ENCODE measurements at places on chromosomes 5 and 9.

- peak; percentile 17 for DNase-seq
These were observed 15.1 kb upstream of the LCP2 start for GRCh38 chr5:170312666-170313065.

DNA sequence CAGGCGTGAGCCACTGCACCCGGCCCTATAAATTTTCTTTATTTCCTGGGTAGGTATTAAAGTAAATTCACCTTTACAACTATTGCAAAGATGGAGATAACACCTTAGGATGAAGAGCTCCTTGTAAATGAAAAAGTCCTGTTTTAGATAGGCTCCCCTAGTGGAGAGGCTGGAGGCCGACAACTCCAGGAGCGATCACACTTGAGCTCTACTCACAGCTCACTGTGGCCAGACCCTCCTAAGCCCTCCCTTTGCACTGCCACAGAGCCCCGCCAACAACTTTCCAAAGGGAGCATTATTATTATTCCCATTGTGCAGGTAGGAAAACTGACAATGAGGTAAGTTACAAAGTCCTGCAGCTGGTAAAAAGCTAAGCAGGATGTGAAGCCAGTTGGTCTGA, 139.1 kb upstream of the ERCC6L2 start:
- DNase-seq, result no peak

DNA sequence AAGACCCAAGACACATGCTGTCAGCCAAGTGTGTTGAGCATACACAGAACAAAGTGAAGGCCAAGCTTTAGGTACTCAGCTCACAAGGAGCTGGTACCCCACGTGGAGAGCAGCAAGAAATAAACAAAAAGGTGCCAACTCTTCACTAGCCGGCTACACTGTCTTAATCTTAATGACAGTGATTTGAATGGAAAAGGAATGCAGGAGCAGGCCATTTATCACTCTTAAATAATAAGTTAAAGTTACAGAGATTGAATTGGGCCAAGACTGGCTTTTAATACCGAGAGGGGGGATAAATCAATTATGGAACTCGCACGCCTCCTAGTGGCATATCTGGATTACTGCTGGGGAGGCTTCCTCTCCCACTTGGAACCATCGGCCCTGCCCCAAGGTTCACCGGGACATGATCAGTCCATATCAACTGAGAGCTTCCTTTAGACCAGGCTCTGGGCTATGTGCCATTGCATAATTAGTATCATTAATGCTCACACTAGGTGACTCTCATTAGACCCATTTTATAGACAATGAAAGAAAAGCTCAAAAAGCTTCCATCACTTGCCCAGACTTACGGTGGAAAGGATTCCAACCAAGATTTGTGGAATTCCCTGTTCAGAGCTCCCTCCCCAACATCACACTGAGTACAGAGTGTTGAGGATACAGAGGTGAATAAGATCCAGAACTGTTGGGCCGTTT, 94.0 kb downstream of the ACTL7B start:
- DNase-seq, result peak; percentile 56

- DNase-seq, result no peak
These were observed 697.4 kb upstream of the WWC1 start for GRCh38 chr5:167594061-167594435.

DNA sequence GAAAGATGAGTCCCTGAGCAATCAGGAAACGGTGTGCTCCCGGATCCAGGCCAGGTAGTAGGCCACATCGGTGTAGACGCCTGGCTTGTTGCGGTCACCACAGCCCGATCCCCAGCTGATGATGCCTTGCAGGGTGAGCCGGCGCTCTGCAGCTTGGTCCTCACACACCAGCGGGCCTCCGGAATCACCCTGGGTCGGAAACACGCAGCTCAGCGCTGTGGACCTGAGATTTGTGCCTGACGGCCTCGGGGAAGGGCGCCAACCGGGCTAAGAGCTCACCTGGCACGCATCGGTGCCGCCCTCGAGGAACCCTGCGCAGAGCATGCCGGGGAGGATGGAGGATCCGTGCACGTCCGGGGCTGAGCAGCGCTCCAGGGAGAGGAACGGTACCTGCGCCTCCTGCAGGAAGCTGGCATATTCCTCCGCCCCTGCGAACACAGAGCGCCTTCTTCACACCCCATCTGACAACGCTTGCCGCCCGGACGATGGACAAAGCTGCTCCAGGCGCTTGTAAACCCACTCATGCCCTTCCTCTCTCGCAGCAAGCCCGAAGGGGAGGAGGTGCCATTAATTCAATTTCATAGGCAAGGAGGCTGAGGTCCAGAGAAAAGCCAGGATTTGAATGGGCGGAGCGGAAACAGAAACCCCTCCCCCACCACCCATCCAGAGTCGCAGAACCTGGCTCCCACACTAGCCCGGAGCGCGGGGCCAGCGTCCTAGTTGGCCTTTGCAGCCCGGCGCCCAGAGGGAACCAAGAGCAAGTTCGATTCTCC, 2.0 kb upstream of the PFN3 start:
- peak; percentile 24 for DNase-seq

- DNase-seq, result peak; percentile 68
These were observed 219.9 kb upstream of the NREP start for GRCh38 chr5:111976705-111977435.

DNA sequence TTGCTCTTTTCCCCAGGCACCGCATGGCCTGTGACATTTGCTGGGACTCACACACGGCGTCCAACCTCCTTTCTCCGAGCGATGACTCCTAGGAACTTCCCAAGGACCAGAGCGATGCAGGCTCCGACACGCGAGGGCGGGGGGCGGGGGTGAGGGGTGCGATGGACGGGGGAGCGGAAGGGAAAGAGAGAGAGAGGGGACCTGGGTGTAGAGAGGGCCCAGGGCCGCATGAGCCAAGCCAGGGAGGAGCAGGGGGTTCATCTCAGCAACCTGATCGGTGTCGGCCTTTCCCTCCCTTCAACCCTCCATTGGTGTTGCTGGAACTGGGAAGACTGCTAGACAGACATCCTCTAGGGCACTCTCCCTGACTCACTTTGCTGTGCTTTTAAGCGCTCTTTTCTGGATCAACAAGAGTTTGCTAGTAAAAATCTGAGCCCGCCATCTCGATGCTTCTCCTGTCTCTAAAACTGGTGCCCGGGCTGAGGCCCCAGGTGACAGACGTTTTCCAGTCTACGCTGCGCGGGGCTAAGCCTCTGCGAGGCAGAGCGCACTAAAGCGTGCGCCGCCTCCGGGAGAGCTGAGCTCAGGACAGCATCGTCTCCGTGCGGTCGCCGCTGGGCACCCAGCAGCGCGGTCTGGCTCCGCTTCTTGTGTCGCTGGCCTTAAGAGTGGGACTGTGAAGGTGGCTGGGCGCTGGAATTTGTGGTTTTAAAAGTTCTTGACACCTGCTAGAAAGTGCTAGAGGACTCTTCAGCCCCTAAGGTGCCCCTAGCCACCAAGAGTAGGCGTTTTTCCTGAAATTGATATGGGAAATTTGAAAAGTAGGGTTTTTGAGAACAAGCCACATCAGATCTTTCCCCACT, 1.0 kb upstream of the TSLP start:
- no peak for DNase-seq

DNA sequence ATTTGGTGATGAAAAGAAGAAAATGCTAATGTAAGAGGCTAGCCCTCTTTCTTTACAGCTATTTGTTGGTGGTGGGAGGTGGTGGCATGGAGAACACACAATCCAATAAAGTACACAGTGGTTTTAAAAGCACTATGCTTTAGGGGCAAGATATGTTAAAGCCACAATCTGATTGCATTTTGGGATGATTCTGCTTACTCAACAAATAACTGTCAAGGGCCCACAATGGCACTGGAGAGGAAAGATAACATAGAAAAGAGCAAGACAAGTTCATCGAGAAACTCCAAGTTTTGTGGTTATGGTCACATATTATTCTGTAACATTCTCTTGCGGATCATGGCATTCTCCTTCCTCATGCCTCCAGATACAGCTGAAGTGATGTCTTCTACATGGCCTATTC, 38.8 kb downstream of the OTP start:
- no peak for DNase-seq

DNA sequence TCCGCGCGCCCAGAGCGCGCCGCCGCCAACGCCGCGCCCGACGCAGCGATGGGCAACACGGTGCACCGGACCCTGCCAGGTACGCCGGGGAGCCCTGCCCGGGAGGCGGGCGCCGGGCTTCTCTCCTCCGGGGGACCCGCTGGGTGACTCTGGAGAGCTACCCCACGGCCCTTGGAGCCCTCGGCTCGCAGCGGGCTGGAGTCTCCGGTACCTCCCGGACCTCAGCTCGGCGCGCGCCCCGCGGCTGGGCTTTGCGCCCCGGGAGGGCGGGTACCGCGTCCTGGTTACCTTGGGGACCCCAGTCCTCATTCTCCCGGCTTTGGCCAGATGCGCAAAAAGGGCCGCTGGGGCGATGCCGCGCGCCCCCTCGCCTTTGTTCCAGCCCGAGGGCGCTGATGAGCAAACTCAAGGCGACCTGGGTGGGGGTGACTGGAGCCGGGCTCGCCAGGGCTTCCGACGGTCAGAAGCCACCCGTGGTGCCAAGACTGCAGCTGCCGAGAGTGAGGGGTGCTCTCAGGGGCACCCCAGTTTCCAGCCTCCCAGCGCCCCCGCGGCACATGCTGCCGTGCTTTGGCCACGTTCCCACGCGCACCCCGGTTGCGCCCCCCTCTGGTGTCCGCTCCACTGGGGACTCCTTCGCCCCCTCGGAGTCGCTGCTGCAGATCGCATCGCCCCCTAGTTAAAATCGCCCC, 442 bp downstream of the NEURL1B start:
- no peak for DNase-seq

GRCh38 chr9:99895510-99895909, 10.9 kb upstream of the STX17 start:
- DNase-seq, result no peak

DNA sequence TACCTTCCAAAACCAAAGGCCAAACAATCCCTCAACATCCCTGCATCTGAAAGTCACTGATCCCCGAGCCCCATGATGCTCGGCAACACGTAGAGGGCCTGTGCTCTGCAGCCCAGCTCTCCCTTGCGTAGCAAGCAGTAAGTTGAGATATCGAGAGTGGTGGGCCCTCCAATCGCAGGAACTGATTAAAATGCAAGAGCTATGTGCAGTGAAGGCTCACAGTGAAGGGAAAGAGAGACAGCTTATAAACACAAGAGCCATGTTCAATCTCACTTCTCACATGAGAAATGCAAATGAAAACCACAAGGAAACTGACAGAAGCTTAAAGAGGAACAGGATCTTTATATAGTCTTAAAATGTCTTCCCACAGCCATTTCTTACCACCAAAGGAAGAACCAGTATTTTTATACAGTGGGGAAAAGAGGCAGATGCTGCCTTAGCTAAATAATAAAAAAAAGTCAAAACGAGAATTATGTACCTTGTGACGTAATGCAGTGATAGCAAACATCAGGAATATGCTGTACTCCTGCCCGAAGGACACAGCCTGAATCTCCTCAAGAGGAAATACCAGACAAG, 24.6 kb downstream of the TTF1 start:
- DNase-seq, result no peak

- no peak for DNase-seq
These were observed 252.2 kb upstream of the PANK3 start for GRCh38 chr5:168831383-168831782.

GRCh38 chr9:125540497-125540896, 166.5 kb downstream of the MAPKAP1 start:
- no peak for DNase-seq

DNA sequence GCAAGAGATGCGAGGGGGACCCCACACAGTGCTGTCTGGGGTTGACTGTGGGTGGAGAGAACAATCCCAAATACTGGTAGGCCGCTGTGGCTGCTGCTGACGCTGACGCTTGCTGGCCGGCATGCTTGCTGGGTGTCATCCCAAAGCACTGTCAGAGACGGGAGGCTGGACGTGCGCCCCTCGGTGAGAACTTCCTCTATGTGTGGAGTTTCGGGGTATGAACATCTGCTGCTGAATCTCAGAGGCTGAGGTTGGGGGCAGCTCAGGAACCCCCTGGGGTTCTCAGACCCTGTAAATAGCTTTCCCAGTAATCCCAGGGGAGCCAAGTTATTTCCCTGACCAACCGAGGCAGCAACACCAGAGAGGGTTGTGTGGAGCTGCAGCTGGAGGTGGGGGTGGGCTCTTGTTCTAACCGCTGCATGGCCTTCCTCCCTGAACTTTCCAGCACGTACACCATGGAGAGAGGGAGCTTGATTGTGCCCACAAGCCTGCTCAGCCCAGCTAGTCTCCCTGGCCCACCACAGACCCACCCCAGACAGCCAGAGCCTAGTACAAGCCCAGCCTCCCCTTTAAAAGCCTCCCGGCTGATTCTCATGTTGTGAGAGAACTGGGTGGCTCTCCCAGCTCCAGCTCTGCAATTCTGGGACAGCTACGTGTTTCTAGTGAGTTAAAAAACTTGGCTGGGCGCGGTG, 21.8 kb upstream of the SLC12A7 start:
- DNase-seq, result no peak

GRCh38 chr9:4769321-4770080, 23.2 kb upstream of the RCL1 start:
- no peak for DNase-seq

DNA sequence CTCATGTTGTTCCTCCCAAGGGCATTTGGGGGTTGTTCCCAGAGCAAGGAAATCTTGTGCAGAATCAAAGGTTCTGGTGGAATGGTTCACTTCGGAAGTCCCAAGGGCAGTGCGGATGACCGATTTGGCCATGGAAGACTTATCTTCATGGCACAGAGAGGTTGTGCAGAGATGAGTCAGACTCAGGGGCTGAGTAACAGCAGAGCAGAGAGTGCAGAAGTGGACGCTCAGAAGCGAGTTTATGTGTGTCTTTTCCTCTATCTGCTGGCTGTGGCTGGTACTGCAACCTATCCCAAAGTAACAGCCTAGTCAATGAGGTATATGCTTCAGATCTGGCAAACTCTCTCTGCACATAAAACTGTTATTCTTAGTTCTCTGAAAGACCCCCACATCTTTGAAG, 118.1 kb downstream of the DPYSL3 start:
- peak; percentile 75 for DNase-seq

- DNase-seq, result peak; percentile 84
These were observed 67.4 kb upstream of the ZNF618 start for GRCh38 chr9:113808391-113809358.

GRCh38 chr5:140093179-140093578, 20.7 kb upstream of the PURA start:
- no peak for DNase-seq

GRCh38 chr5:56116599-56117141, 116.5 kb downstream of the ANKRD55 start:
- no peak for DNase-seq

GRCh38 chr5:151555760-151556576, 35.2 kb downstream of the FAT2 start:
- DNase-seq, result no peak

- DNase-seq, result no peak
These were observed 17.9 kb upstream of the RANBP17 start for GRCh38 chr5:170843870-170844269.

GRCh38 chr5:37435261-37435660, 56.1 kb downstream of the WDR70 start:
- DNase-seq, result peak; percentile 23

- no peak for DNase-seq
These were observed 34.7 kb downstream of the DIMT1 start for GRCh38 chr5:62369039-62369438.

- no peak for DNase-seq
These were observed 11.5 kb upstream of the SEPTIN8 start for GRCh38 chr5:132788508-132788907.

DNA sequence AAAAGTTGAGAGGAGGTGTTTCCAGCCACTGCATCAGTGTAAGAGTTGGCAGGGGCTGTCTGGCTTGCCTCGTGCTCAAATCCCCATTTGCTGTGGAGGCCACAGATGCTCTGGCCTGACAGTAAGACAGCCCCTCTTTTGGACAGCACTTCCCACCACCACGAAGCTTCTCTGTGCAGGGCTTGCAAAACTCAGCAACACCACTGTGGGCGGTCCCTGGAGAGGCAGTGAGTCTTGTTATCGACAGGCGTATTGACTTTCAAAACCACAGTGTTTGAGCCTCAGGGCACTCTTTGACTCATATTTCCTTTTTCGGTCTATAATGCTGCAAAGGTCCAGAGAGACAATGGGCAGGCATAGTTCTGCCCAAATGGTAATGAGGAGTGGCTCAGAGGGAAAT, 539.5 kb downstream of the EBF1 start:
- DNase-seq, result no peak
